ENCODE measurements at places on chromosomes 13 and 19.

- DNase-seq, result no peak
Measured at GRCh38 chr19:14441041-14441938, 8.2 kb downstream of the PKN1 start.

DNA sequence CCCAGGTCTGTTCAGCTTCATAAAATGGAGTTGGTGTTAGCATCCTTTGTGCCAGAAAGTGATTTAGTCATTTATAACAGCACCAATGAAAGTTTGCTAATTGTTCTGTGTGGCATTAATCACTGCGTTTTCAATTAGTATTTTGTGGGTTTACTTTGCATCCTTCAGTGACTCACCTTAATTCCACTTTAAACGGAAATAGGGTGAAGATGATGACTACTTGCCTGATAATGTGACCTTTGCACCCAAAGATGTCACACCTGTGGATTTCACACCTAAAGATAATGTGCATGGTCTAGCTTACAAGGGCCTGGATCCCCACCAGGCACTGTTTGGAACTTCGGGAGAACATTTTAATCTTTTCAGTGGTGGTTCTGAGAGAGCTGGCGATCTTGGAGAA, 15.0 kb downstream of the GPATCH1 start:
- DNase-seq, result no peak

DNA sequence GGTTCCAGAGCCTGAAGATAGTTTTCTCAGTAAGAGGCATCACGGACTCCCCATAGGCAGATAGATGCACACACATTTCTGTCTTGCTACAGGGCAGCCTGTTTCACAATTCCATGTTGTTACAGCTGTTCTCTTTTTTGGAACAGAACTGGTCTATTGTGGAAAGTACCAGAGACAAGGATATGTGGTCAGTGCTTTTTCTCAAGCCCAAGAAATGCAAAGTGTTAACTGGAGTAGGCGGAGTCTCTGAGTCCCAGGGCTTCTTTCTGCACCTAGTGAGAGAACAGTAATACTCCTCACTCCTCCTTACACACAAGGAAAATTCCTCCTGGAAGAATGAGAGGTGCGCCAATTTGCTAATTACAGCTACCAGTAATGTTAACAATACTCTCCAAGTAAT, 141.6 kb upstream of the ARGLU1 start:
- DNase-seq, result no peak

DNA sequence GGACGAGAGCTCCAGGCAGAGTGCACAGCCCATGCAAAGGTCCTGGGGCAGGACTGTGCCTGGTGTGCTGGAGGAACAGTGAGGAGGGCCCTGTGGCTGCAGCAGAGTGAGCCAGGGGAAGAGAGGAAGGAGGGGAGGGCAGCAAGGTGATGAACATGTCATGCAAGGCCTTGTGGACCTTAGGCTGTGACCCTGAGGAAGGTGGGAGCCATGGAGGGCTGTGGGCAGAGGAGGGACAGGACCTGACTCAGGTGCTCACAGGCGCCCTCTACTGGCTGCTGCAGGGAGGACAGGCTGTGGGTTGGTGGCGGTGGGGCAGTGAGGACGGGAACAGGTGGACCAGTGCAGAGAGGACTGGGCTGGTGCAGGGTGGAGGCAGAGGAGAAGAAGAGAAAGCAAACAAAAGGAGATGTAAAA, 170.3 kb downstream of the PTPRS start:
- no peak for DNase-seq

GRCh38 chr13:94495806-94496205, 16.3 kb upstream of the DCT start:
- DNase-seq, result no peak

DNA sequence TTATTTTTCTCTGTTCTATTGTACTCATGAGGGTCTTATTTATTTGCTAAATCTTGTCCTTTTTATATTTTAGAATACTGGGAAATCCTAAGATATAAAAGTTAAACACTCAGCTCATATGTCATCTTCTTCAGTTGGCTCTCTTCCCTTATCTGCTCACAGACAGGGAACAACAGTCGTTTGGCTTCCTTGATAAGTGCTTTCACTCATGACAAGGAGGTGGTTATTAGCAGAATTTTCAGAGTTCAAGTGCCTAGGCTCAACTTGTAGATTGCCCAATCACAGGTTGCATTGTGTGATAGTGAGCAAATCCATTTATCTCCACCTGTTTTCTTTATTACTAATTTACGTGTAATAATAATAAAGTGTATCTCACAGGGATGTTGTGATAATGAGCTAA, 620.3 kb upstream of the PCDH20 start:
- DNase-seq, result no peak

DNA sequence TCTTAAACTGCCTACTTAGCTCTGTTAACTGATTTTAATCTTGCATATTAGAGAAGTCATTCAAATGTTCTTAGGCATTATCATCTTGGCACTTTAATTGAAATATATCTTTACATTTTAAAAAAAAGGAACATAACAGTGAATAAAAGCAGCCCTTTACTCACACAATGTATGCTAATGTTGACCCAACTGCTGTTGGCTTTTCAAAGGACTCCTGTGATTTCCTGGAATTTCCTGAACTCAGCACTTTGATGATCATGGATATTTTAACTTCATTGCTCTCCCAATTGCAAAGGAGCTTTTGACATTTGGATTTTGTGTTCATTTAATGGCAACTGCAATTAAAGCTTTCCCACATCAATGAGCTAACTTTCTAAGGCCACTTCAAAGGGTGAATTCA, 1230.3 kb downstream of the DIAPH3 start:
- no peak for DNase-seq

GRCh38 chr19:53007200-53007599, 6.5 kb upstream of the ERVV-1 start:
- no peak for DNase-seq

GRCh38 chr19:34254698-34255432, 511 bp downstream of the GARRE1 start:
- DNase-seq, result no peak

- DNase-seq, result no peak
Measured at GRCh38 chr19:5424192-5424973, 30.8 kb upstream of the ZNRF4 start.

DNA sequence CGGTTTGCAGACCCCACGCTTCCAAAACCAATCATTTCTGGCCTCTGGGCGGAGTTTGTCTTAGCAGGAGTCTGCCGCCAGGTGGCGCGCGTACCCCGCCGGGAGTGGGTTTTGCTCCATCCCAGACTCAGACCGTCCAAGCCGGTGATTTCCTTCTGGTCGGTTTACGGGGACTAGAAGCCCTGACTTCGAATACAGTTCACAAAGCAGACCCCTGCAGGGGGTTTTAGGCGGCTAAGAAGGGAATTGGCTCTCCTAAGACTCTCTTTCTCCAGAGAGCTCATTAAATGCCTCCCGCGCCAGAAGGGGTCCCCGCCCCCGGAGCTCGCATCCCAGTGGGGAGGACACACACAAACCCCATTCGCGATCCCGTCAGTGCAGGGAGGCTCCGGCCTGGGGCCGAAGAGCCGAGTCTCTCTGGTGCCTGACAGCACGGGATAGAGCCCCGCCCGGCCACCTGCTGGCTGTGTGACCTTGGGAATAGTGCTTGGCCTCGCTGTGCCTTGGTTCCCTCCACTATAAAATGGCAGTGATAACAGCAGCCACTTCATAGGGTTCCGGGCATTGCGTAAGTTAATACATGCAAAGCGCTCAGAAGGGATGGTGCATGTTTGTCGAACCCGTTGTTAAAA, 8.6 kb upstream of the NUP62 start:
- peak; percentile 67 for DNase-seq

GRCh38 chr13:43005460-43006236, 13.6 kb upstream of the EPSTI1 start:
- DNase-seq, result no peak

- DNase-seq, result no peak
Measured at GRCh38 chr19:32767951-32768679, 48.5 kb downstream of the TDRD12 start.

GRCh38 chr13:80359414-80359777, 18.5 kb upstream of the SPRY2 start:
- DNase-seq, result no peak

- no peak for DNase-seq
Measured at GRCh38 chr13:111047326-111047725, 67.8 kb upstream of the ARHGEF7 start.

- no peak for DNase-seq
Measured at GRCh38 chr13:112761701-112762689, 72.2 kb downstream of the ATP11A start.

DNA sequence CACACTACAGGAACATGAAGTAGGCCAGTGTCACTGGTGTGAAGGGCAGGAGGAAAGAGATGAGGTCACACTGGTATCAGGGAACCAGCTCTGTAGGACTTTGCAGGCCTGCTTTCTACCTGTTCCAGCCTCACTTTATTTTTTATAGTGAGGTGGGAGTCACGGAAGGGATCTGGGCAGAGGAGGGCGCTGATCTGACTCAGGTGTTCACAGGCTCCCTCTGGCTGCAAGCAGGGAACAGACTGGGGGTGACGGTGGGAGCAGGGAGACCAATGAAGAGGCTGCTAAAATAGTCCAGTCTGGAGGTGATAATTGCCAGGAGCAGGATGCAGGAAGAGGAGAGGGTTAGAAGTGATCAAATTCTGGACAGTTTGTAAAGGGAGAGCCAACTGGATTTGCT, 2.8 kb downstream of the THAP8 start:
- DNase-seq, result no peak

- peak; percentile 3 for DNase-seq
Measured at GRCh38 chr19:32287811-32288227, 57.6 kb upstream of the ZNF507 start.

DNA sequence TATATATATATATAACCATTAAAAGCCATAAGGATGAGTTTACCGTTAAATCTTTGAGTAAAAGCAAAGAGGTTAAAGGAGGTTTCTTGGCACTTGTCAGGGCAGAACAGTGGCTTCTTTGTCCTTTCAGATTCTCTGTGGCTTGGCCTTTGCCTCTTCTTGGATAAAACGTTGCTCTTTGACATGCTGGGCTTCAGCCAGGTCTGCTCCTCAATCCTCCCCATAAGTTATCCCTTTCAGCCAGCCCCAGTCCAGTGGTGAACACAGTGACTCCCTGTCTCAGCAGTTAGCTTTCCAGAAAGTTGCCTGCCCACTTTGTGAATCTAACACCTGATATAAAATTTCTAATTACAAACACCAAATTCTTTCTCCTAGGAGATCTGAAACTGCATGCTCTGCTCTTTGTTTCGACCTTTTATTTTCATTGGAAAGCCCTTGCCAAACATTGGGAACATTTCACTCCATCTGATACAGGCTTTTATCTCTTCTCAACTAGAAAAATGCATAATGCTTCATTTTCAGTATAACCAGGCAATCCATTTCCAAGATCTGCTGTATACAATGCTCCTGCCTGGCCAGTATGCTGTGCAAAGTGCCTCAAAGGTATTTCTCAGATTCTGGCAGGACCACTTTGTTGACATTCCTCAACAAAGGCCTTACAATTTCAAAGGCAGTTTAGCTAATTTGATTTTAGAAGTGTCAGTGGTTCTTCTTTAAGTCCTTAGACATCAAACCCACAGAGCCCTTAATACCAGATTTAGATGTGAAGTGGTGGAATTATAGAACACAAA, 16.2 kb upstream of the MED4 start:
- no peak for DNase-seq

DNA sequence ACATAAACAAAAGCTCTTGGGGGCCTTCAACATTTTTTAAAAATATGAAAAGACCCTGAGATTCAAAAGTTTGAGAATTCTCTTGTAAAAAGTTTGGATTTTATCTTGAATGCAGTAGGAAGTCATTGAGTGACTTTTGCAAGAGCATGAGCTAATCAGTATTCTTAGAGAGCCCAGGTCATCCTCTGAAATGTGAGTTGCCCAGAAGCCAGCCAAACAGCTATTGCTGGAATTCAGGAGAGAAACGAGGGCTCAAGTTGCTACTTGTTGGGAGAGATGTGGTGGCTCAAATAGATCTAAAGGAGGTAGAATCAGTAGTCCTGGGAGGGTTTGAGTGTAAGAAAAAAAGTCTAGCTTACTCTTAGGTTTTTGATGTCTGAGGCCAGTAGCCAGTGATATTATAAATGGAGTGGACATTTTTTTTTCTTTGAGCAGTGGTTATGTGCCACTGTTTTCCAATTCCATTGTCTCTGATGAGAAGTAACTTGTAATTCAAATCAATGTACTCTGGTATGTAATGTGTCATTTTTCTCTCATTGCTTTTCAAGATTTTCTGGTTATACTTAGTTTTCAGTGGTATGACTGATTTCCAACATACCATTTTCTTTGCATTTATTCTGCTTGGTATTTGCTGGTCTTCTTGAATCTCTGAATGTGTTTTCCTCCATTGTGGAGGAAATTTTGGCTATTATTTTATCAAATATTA, 30.7 kb downstream of the LMO7 start:
- DNase-seq, result no peak

GRCh38 chr19:53809518-53810186, 14.5 kb downstream of the NLRP12 start:
- no peak for DNase-seq

GRCh38 chr13:113859311-113860050, 4.4 kb downstream of the GAS6 start:
- DNase-seq, result no peak

DNA sequence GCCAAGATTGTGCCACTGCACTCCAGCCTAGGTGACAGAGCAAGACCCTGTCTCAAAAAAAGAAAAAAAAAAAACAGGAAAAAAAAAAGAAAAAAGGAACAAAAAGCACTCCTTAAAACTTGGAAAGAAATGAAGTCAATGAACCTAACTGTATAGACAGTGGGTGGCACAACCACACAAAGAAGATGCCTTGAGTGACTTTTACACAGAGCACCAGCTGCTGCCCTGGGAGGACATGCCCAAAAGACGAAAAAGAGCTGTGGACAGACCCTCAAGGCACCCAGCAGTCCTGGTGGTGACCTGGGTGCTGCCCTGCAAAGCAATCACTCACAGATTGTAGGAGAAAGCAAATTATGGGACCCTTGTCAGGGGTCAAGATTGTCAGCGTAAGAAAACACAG, 5.9 kb upstream of the LAMP1 start:
- no peak for DNase-seq

GRCh38 chr19:35318679-35319448, 10.1 kb upstream of the CD22 start:
- peak; percentile 23 for DNase-seq

DNA sequence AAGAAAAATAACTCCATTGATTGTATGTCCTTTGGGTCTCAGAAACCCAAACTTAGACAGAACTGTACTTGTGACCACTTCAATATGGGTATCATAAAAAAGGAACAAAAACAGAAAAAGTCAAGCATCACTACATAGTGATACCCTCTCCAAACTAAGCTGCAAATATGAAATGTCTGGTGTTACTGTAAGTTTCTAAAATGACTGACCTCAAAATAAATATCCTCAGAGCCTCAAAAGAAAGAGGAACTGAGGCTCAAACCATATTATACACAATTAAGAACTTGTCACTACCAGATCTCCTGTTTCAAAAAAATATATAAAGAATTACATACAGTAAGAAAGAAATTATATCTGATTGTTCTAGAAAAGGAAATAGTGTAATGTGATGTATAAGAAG, 787.9 kb upstream of the KLHL1 start:
- no peak for DNase-seq

- peak; percentile 52 for DNase-seq
Measured at GRCh38 chr19:17346109-17346671, 8.8 kb downstream of the GTPBP3 start.

GRCh38 chr19:29927944-29928625, 14.0 kb upstream of the URI1 start:
- no peak for DNase-seq

GRCh38 chr13:26950546-26950945, 190.0 kb upstream of the GPR12 start:
- no peak for DNase-seq
